ENCODE measurements at places on chromosomes 13 and 19.

DNA sequence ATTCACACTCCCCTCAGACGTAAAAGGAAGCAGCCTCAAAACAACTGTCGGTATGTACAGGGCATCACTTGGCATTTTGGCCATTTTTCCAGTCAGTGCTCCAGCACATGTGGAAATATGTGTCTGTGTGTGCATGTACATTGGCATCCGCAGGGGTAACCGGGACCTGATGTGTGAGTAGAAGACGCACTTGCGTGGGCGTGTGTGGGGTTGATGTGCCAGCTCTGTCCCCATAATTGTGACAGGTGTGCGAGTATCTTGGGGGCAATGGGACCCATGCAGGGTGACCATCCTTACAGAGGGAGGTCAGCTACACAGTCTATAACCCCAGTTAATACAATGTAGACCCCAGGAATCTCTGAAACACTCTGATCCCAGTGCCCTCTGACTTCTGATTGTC lies 7.3 kb upstream of the ZNF331 start:
- DNase-seq: no peak

DNA sequence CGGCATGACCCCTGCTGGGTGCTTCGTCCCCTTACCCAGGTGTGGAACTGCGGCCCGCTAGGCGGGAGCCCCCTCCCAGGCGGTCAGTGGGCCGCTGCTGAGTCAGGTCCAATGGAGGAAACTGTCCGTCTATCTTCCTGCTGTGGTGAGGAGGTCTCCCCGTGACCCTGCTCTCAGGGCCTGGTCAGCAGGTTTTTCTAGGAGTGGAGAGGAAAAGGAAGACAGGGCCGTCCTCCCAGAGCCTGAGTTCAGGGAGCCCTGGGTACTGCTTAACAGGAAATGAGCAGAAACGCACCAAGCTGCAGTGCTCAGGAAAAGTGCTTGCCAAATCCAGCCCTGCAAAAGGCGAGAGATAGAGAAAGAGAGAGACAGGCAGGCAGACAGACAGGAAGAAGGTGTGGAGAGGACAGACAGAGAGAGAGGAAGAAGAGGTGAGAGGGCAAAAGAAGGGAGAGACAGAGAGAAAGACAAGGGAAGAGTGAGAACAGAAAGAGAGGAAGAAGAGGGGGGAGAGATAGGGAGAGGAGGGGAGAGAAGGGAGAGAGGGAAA lies 10.3 kb downstream of the SH3GL1 start:
- no peak for DNase-seq

- no peak for DNase-seq
Observed at GRCh38 chr13:74250738-74251190, 116.6 kb upstream of the KLF12 start.

DNA sequence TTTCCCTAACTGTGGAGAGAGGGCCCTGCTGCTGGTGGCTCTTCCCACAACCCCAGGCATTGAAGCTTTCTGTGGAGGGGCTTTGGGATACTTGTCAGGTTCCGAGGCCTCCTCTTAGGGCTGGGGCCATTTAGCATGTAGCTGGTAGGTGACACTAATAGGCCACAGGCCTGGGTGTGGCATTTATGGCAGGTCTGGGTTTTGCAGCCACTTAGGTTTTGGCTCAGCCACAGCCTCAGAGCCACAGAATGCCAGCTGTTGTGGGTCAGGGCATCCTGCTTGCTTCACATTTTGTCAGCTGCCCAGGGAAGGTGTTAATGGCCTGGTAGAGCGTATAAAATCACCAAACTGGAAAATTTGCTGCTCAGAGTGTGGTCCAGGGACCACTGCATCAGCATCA lies 15.7 kb downstream of the FAM124A start:
- DNase-seq: no peak

- no peak for DNase-seq
Observed at GRCh38 chr13:20669162-20669561, 34.3 kb upstream of the IL17D start.

DNA sequence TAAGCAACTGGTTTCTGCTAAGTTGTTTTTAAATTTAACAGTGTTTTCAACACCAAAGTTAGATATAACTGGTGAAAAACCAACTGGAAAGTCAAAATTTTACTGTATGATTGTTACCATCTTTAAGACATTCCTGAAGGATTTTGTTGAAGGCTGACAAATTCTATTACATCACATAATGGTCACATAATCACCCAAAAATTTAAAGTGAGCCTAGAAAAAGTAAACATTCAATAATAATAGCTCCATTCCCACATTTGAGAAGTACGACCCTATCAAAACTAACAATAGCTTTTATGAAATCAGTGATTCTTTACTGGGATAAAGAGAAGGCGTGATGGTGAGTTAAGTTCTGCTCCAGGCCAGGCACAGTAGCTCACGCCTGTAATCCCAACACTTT lies 51.6 kb downstream of the USP12 start:
- DNase-seq: no peak

GRCh38 chr19:16893686-16893989 lies 4.8 kb downstream of the F2RL3 start:
- DNase-seq: no peak

DNA sequence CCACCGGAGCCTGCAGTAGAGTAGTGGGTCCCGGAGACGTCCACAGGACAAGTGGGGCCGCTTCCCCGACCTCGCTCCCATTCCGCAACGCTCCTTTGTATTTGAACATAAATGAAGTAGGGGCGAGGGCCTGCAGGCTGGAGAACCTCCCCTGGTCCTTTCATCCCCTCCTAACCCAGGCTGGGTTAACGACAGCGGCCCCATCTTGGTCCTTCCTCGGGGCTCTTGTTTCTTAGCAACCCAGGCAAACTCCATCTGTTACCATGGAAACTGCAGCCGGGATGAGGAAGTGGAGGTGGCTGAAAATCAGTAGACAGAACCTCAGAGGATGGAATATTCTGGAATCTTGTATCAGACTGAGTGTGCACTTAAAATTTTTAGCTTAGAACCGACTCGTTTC lies 132.6 kb upstream of the USP29 start:
- no peak for DNase-seq

DNA sequence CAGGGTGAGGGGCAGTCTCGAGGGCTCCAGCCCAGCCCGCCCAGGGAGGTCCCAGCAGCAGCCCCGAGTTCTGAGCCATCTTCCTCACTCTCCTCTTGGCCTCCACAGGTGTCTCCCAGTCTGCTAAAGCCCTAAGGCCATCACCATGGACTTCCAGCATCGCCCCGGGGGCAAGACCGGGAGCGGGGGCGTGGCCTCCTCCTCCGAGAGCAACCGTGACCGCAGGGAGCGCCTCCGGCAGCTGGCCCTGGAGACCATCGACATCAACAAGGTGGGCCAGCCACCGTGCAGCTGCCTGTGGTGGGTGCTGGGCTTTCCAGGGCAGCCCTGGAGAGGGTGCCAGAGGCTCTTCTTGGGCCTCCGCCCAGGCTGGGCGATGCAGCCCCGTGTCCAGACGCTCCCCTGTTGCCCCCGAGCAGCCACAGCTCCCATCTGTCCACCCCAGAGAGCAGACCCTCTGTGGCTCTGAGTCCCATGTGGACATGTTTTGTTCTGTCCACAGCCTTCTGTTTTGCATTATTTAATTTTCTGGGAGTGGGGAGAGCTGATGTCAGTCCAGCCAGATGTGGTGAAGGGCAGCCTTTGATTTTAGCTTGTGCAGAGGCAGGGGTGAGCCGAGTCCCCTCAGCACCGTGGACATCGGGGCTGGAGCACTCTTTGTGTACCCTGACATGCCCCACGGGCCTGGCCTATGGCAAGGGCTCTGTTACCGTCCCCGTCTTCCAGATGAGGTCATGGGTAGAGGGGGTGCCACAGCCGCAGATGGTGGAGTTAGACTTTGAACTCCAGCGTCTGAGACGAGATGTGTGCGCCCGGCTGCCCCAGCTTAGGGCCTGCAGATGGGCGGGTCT lies 5.6 kb upstream of the AMH start:
- DNase-seq: no peak

All from HEK293T (cell line).